ENCODE measurements at places on chromosomes 3 and 15.

- no peak for DNase-seq
Observed at GRCh38 chr3:128078322-128078721, 26.1 kb downstream of the SEC61A1 start.

- no peak for DNase-seq
Observed at GRCh38 chr3:64229903-64230302, 4.6 kb upstream of the PRICKLE2 start.

- DNase-seq, result no peak
Observed at GRCh38 chr3:143410259-143410658, 290.7 kb downstream of the CHST2 start.

- no peak for DNase-seq
Observed at GRCh38 chr3:108406063-108406660, 104.2 kb downstream of the MYH15 start.

GRCh38 chr3:178259703-178260102 lies 276.5 kb upstream of the KCNMB2 start:
- no peak for DNase-seq

DNA sequence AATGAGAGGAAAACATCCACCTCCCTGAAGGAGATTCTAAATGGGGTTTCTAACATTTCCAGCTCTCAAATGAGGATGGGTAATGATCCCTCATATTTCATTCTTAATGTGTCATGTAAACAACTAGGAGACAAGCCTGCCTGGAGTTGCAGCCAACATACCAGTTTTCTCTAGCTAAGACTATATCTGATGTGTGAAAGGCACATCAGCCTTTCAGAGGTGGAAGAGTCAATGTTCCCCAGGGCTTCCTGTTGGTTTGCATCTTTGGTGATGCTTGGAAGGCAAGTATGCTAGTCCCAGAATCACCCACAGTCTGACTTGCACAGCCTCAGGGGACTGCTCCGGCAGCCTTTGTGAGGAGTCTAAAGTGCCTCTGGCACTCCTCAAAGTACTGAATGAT lies 921.2 kb downstream of the SQOR start:
- no peak for DNase-seq

GRCh38 chr3:193897288-193897687 lies 238.7 kb upstream of the HES1 start:
- peak; percentile 62 for DNase-seq

DNA sequence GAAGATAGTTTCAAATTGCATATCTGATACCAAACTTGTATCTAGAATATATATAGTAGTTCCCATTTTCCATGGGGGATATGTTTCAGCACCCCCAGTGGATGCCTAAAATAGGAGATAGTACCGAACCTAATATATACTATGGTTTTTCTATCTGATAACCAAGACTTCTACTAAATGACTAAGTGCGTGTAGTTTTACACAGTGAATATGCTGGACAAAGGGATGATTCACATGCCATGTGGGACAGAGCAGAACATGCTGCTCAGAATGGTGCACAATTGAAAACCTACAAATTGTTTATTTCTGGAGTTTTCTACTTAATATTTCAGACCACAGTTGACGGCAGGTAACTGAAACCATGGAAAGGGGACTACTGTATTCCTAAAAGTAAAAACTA lies 73.4 kb upstream of the TP63 start:
- DNase-seq, result no peak

DNA sequence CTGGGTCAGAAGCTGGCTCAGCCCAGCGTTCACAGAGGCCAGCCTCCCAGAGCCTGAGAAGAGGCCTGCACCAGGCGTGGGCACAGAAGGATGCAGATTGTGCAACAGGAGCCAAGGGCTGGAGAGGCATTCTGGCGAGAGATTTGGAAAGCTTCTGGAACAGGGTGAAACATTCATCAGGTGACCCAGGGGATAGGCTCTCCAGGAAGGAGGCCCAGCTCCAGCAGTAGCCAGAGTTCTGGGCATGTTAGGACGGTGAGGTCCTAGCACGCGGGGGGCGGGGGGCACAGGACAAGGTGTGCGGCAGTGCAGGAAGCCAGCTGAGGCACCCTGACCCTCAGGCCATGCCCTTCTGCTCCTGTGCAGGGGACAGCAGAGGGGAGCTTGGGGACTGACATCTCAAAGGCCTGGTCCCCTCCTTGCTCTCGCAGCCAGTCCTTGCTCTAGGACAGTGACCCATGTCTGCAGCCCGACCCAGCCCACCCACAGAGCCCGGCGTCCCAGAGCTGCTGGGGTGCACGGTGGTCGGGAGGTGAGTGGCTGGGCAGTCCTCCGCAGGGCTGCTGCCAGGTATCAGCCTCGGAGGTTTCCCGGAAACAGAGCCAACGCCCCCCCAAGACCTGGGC lies 111.7 kb upstream of the KLF13 start:
- peak; percentile 54 for DNase-seq

- DNase-seq, result no peak
Observed at GRCh38 chr3:8490079-8490552, 11.5 kb upstream of the LMCD1 start.

GRCh38 chr15:68508485-68509189 lies 70.2 kb upstream of the CORO2B start:
- no peak for DNase-seq

- no peak for DNase-seq
Observed at GRCh38 chr3:33196538-33196937, 22.1 kb downstream of the SUSD5 start.

DNA sequence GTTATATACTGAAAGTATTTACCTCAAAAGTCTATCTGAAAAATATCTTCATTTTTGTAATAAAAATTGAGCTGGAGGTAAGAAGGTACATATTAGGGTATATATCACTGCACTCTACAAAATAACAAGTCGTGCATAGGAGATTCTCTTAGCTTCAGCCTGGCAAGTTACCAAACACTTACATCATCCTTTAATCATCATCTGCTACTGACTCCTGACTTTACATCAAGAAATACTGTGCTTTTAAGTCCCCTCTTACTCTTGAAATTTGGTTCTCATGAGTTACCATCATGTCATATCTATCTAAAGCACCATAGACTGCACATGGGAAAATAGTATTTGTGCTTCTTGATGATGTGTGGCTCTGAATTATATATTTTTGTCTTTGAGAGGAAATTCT lies 50.8 kb downstream of the LYSMD4 start:
- DNase-seq, result no peak

GRCh38 chr3:193620650-193621049 lies 27.6 kb downstream of the OPA1 start:
- DNase-seq, result no peak
